ENCODE measurements at places on chromosomes 5 and 9.

DNA sequence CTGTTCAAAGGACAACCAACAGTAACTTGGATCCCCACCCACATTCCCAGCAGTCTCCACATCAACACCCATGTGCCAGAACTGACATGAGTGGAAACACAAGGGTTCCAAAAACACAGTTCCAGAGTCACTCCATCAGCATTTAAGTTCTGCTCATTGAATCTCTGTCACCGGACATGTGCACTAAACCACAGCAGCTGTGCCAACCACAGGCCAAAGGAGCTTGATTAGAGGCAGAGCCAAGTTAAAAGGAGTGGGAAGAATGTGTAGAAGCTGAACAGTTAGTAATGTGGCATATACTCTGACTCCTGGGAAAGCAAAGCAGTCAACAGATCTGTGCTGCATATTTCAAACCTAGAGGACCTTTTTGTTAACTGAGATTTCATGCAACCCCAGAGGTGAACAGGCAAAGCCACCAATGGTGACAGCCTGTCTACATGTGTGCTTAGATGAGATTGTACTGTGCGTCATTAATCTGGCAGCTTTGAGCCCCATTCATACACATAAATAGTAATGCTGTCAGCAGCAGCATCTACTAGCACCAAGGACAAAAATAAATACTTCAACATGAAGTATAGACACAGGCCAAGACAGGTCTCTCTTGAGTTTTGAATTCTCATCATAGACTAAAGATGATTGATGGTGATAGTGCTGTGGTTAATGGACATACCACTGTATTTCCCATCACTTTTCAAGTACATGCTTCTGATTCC is 16.4 kb upstream of the FST start:
- DNase-seq = no peak

DNA sequence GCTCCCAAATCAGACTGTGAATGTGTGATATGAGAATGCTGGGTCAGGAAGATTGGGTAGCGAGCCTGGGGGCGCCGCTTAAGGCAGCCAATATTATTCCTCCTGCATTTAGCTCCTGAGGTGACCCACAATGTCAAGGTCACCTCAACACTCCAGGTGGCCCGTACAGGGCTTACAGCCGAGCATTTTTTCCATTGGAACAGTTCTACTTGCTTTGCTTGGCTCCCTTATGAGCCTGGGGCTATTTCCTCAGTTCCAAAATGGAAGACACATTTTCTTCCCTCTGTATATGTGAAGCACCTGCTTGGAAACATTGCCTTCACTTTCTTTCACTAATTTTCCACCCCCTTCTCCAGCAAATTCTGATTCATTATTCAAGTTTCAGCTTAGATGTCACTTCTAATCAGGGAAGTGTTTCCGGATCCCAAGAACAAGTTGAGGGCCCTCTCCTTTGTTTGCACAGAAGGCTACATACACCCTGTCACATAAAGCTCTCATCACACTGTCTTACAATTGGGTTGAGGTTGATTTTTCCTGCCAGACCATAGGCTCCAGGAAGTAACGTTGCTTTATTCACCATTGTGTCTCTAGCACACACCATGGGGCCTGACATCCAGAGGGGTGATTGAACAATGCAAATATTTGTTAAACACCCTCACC is 330.2 kb downstream of the PIK3R1 start:
- DNase-seq = no peak

GRCh38 chr5:124973661-124974060 is 227.2 kb upstream of the ZNF608 start:
- DNase-seq = no peak

- DNase-seq = no peak
Observed at GRCh38 chr5:143010351-143010750, 240.2 kb downstream of the ARHGAP26 start.

DNA sequence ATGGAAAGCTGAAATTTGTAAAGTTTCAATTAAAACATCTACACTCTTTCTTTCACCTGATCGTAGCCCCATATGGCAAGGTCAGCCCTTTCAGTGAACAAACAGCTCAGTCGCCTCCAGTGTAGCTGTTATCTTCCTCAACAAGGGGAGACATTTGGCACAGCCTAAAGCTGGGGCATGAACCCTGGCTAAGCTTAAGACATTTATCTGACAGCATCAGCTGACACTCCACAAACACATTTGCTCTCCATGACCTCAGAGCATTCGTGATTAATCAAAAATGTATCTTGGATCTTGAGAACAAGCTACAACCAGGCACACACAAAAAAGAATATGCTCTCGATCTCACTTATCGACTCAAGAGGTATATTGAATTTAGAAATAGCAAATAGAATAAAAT is 67.3 kb downstream of the POU5F2 start:
- DNase-seq = no peak

GRCh38 chr5:69416180-69416579 is 1.3 kb downstream of the MARVELD2 start:
- DNase-seq = no peak

- no peak for DNase-seq
Observed at GRCh38 chr5:58545912-58546311, 37.0 kb upstream of the RAB3C start.

GRCh38 chr5:59146729-59147128 is 563.9 kb downstream of the RAB3C start:
- no peak for DNase-seq

DNA sequence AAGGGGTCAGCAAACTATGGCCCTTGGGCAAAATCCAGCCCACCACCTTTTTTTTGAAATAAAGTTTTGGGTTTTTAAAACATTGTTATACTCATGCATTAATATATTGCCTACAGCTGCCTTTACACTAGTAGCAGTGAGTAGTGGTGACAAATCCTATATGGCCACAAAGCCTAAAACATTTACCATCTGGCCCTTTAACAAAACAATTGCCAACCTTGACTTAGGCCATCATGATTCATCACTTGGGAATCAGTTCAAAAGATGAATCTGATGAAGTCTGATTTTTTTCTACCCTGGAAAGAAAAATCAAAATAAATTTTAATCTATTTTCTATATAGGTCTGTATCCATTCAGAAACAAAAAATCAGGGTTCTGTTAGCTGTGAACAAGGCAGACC is 484.9 kb downstream of the BNC2 start:
- DNase-seq = no peak

All from stimulated activated CD8-positive, alpha-beta memory T cell treated with anti-CD3 and anti-CD28 coated beads, Interleukin-4, amount 100 ng/mL, for 24 hours (primary cell).